ENCODE measurements at places on chromosomes 3 and 15.

- no peak for DNase-seq
Measured at GRCh38 chr3:26668171-26668570, 45.6 kb downstream of the LRRC3B start.

GRCh38 chr3:187361835-187362234 is 6.3 kb upstream of the RTP4 start:
- DNase-seq: no peak

DNA sequence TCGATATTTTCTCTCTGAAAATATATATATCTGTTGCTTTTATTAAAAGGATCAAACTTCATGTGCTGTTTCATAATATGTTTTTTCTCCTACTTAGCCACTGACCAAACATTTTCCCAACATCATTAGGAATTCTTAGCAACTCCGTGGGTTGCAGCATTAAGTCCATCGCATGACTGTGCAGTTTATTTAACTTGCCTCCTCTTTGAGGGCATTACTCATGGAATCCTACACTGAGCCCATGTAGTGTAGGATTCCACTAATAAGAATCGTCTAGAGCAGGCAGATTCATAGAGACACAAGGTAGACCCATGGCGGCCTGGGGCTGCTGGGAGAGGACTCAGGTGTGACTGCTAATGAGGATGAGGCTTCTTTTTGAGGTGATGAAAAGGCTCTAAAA is 49.3 kb downstream of the CMTM6 start:
- no peak for DNase-seq

GRCh38 chr3:183265157-183265642 is 12.1 kb downstream of the B3GNT5 start:
- no peak for DNase-seq

GRCh38 chr15:34651997-34652725 is 68.7 kb upstream of the GOLGA8B start:
- no peak for DNase-seq

- no peak for DNase-seq
Measured at GRCh38 chr3:189529468-189529867, 101.7 kb upstream of the TP63 start.

GRCh38 chr3:100245136-100245535 is 15.7 kb upstream of the TBC1D23 start:
- DNase-seq: no peak

GRCh38 chr15:60375306-60375705 is 22.5 kb downstream of the ANXA2 start:
- no peak for DNase-seq

DNA sequence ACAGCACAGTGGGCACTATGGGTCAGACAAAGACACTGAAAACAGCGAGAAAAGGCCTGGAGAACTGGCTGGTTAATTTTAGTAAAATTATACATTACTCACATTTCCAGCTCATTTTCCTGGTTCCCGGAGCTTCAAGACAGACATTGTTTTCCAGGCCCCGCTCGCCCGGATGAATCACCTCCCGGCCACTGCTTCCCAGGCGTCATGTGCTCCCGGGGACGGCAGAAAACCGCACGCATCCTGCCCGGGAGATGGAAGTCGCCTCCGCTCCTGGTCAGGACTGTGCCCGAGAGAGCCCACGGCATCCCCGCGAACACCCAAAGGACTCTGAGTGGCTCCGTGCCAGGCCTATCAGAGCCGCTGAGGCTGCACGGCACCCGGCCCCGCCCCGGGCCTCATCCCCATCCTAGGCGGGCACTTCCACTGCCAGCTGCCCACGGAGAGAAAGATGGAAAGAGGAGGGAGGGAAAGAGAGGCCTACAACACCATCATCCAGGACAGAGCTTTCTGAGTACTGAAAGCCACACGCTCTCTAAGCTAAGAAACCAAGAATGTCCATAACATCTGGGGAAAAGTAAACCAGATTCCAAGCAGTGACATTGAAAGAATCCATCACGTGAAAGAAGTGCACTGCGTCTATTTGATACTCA is 75.1 kb downstream of the VGLL4 start:
- DNase-seq: no peak
